ENCODE measurements at places on chromosomes 3 and 15.
A peak's percentile ranks its signal among the peaks of the same experiment; 100 is the strongest.

- no peak for DNase-seq
These were observed 1521.5 kb downstream of the OTOL1 start for GRCh38 chr3:163018067-163018466.

GRCh38 chr3:120503727-120504616 lies 53.2 kb upstream of the FSTL1 start:
- no peak for DNase-seq

- DNase-seq: no peak
These were observed 201.3 kb upstream of the LRIG1 start for GRCh38 chr3:66702126-66702525.

DNA sequence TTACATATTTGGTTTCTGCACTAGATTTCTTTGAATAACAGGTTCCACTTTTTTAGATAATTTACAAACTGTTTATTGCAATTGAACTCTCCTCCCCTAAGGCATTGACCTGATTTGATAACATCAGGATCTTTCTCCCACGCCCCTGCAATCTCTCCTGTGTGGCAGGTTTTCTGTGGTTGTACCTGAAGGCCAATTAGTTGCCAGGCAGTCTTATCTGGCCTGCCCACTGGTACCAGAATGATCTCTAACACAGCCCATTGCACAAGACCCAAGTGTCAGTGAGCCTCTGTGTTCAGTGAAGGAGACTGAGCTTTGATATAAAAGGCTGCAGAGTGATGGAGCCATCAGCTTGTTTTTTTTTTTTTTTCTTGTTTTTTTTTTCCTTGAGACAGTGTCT lies 3.3 kb downstream of the ACAD9 start:
- no peak for DNase-seq

DNA sequence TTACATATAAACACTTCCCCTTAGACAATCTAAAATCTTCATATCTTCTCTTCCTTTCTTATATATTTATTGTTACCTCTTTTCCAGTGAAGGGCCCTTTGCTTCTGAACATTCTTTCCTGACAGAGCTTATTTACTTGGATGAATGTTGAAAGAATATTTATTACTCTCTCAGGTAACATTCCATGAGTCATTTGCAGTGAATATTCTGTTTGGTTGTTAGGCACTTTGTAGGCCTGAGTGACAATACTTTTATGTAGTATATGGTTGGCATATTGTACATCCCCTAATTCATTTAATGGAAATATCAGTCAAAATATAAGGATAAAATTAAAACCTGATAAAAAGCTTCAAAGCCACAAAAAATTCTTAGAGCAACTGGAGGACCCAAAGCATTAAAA lies 260.9 kb upstream of the KCNMB2 start:
- DNase-seq: no peak

GRCh38 chr15:71807125-71807629 lies 3.2 kb upstream of the NR2E3 start:
- DNase-seq: no peak

GRCh38 chr3:51002495-51002894 lies 327.8 kb downstream of the DOCK3 start:
- DNase-seq: no peak

GRCh38 chr15:88440021-88440420 lies 27.2 kb downstream of the MRPL46 start:
- no peak for DNase-seq

DNA sequence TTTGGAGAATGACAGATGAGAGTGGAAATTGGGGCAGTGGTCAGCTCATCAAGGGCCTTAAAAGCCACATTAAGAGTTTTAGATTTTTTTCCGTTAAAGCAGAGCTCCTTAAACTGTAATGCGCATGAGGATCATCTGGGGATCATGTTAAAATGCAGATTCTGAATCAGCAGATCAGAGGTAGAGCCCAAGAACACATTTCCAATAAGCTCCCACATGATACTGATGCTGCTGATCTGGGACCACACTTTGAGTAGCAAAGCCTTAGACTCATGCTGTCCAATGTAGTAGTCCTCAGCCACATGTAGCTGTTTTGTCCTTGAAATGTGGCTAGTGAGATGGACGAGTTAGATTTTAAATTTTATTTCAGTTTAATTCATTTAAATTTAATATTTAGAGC lies 26.3 kb upstream of the POMGNT2 start:
- DNase-seq: no peak

DNA sequence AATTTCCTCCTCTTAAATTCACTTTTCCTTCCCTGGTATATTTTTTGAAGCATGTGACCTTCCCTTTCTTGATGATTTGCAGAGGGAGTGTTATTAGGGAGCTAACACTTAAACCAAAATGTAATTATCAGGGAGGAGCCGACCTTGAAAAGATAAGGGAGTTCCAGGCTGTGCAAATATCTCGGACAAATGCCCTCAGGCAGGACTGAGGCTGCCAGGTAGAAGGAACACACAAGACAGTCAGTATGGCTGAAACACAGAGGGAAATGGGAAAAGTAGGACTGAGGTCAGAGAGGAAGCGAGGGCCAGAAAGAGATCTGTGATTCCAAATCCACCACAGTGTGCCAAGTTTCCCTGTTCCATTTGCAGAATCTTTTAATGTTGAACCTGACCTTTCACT lies 221.0 kb downstream of the CNTN3 start:
- DNase-seq: peak; percentile 2

GRCh38 chr3:27593173-27593572 lies 109.0 kb upstream of the SLC4A7 start:
- no peak for DNase-seq

DNA sequence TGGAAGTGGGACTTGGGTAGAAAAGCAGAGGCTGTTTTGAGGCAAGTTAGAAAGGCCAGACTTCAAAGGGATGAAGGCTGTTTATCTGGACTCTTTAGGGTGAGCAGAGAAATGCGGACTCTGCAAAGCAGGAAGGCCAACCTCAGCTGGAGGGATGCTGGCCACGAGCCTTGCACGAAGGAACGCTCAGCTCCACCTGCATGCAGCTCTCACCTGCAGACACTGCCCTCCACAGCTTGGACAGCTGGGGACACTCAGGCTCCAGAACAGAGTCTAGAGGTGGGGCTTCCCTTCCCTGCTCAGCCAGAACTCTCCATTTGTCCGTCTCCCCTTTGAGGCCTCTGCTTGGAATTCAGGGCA lies 229.7 kb downstream of the ADAMTS17 start:
- DNase-seq: no peak

Measured in cerebellar cortex (tissue), 1 donor.